ENCODE measurements at places on chromosomes 7 and 10.

- DNase-seq = no peak
Measured at GRCh38 chr10:22097696-22098095, 94.2 kb upstream of the DNAJC1 start.

GRCh38 chr10:124546055-124546369 is 84.4 kb downstream of the LHPP start:
- DNase-seq = no peak

DNA sequence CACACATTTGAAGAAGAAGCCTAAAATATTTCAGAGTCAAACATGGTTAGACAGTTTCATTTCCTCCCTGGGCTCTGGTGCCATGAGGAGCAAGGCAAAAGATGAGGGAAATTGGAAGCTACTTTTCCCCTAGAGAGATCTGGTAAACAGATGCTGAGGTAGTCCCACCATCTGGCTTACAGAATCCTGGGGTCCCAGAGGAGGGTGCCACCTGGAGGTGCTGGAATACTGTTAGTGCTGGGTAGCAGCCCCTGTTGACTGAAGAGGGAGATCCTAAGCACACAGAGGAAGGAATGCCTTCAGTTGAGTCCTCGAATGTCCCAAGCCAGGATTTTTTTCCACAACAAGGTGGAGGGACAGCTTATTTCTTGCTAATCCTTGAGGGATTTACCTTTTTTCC is 160.1 kb downstream of the FZD1 start:
- DNase-seq = no peak

DNA sequence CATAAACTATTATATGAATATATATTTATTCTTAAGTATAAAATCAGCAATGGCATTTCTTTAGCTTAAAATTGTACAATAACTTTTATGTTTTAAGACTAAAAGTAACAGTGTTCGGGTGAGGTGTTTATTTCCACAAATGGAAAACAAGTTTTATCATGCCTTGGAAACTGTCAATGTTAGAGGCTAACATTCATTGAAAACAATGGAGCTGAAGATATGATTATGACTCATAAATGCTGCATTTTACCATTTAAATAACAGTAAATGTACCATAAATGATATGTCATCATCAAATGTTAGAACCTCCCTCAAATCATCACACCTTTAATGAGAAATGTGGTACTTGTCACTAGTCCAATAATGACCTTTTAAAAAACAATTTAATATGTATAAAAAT is 897.3 kb downstream of the PCDH15 start:
- no peak for DNase-seq

GRCh38 chr7:80466636-80467035 is 45.2 kb downstream of the GNAT3 start:
- no peak for DNase-seq

DNA sequence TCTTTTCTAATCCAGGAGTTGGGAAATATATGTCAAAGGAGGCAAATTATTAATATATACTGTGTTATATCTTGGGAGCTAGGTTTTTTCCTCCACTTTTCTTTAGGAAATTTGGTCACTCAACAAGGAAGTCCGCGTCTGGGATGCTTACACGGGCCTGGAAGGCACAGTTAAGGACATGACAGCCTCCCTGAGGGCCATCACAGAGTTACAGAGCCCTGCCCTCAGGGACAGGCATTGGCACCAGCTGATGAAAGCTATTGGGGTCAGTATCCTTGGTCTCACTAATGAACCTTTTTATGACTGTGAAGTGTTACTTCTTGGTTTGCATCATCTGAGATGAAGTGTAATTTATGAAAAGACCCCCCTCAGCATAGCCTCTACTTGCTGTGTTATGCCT is 74.7 kb downstream of the DNAH11 start:
- no peak for DNase-seq

DNA sequence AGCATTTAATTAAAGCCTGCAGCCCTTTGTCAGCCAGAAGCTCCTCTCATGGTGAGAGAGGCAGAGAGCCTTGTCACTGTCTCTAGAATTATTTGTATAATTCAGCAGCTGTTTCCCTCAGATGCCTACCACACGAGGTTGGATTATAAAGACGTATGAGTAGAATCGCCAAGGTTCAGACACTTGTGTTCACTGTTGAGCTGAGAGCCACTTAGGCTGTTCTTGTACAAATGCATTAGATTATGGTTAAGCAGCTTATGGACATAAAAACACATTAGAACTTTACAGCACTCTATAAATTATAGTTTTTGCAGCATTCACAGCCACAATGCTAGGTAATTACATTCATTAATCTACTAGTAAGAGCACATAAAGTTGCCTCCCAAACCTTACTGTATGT is 282.6 kb downstream of the AUTS2 start:
- DNase-seq = no peak

- DNase-seq = no peak
Measured at GRCh38 chr10:118062798-118063238, 16.1 kb upstream of the RAB11FIP2 start.

- no peak for DNase-seq
Measured at GRCh38 chr10:132945894-132946255, 3.5 kb upstream of the CFAP46 start.

DNA sequence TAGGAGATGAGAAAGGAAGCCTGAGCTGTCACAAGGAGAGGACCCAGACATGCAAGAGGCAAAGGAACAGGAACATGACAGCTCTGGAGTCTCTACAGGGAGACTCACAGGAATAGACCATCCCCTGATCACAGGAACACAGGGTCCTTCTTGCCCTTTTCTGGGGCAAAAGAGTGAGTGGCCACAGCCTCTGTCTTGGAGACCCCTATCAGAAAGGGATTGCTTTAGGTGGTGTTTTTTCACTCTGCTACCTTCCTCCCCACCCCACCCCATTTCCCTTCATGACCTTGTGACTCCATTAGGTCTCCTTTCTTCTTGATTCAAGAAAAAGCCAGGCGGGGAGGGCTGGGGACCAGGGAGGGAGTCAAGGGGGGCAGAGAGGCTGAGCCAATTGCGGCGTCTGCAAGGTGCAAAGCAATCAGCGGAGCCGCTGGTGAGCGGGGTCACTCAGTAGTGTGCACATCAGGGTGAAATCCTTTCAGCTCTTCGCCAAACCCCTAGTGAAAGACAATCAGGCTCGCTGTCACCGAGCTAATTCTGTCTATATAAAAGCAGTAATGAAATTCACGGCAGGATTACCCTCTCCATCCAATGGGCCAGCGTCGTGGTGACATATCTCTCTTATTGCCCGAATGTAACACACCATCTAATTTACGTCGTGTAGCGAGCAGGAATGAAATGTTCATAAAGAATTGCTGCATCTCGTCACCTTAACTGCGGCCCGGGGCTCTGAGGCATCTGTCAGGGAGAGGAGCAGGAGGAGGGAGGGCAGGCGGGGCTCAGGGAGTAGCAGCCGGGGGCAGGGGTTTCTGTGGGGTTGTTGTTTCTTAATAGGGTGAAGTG is 31.5 kb upstream of the BTRC start:
- DNase-seq = no peak

- no peak for DNase-seq
Measured at GRCh38 chr7:69208276-69208675, 390.0 kb upstream of the AUTS2 start.

GRCh38 chr10:73263693-73264347 is 11.4 kb upstream of the MRPS16 start:
- no peak for DNase-seq

- no peak for DNase-seq
Measured at GRCh38 chr7:8831376-8831775, 398.0 kb downstream of the NXPH1 start.

Data from stimulated activated CD4-positive, alpha-beta T cell treated with anti-CD3 and anti-CD28 coated beads, Interleukin-1b, Interleukin-23, amount 100 ng/mL, for 1 hour (primary cell).